ENCODE measurements at places on chromosomes 2 and 18.

- DNase-seq: no peak
Observed at GRCh38 chr18:37665346-37665745, 99.7 kb upstream of the CELF4 start.

- DNase-seq: no peak
Observed at GRCh38 chr2:73426176-73426575, 40.5 kb downstream of the ALMS1 start.

GRCh38 chr18:74722237-74722636, 124.6 kb downstream of the ZNF407 start:
- no peak for DNase-seq

GRCh38 chr2:25955036-25955435, 27.3 kb downstream of the KIF3C start:
- DNase-seq: no peak

DNA sequence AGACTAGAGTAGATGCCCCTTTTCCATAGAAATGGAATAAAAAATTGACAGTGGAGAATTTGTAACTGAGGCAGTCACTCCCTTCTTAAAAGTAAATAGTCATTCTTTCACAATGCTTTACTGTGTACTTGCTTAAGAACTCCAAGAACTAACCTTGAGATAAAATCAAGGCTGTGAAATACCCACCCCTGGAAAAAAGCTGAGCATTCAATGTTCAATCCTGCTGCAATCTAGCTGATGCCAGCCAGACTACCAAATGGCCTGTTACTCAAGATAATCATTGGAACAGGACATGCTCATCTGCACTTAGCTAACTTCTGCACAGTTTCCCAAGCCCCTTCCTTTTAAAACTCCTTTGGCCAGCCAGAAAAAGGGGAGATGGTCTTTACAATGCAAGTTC, 367.4 kb upstream of the GULP1 start:
- no peak for DNase-seq

- DNase-seq: no peak
Observed at GRCh38 chr2:180672377-180672776, 308.0 kb upstream of the UBE2E3 start.

- no peak for DNase-seq
Observed at GRCh38 chr2:64804651-64805050, 150.9 kb upstream of the SERTAD2 start.

DNA sequence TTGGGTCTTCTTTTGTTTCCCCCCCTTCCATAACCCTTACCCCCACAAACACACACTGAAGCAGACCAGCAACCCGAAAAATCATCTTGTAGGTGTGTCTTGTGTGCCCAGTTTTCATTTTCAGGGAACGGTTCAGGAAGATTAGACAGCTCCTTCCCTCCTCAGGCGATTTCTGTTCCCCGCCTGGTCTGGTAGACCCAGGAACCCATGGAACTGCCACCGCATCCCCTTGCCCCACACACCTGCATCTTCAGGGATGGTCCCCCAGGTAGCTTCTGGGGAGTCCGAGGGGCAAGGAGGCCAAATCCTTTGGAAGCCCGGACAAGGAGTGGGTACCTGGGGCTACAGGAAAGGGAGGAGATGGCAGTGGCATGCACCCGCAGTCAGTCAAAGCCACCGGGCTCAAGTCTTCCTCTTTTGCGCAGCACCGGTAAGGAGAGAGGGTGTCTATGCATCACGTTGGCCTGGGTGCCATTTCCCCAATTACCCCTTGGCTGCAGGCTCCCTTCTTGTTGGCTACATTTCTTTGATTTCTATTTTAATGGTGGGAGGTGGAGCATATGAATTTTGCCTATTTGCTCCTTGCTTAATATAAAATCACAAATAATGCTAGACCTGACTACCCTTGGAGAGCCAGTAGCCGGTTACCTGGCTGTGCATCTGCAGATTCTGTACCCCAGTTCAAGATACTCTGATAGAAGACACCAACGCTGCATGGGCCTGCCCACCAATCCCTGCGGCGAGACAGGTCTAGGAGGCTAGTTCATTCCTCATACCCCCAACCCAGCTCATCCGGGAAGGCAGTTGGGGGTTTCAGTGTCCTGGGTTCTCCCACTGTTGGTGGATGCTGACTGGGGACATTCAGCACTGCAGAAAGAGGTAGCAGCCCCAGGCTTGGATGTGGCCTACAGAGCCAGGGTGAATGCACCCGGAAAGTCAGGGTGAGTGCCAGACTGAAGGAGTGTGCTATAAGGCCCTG, 30.0 kb upstream of the ATP6V1B1 start:
- DNase-seq: no peak

DNA sequence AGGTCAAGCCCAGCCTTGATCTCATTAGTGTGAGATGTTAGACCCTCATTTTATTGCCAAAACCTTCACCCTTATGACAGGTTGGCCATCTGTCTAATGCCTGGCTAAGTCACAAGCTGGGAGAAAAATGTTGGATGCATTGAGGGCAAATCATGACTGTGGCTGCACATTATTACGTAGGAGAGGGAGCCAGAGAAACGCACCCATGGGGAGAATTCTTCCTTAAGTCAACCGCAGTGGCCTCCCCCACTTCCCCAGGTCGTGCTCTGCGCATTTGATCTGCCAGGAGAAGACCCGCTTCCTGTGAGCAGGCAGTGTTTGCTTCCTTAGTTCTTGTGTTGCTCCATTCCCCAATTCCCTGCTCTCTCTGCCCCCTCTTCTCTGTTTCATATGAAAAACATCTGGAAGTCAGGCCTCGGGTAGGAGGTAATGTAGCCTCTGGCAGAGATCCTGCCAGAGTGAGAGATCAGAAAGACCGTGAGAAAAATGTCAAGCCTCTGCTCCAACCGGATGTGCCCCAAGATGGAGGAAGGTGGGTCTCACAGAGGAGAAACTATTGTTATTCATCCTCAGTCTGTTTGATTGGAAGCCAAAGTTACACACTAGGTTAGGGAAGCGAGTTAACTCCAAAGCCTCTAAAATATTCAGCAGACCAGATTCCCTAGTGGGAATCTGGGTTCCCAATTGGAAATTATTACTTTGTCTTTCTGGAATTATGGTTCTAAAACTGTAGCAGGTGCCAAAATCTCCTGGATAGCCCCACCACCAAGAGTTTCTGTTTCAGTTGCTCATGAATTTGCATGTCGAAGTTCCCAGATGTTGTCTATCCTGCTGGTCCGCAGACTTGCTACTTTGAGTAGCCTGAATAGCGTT, 144.3 kb upstream of the PELI1 start:
- no peak for DNase-seq
